ENCODE measurements at places on chromosomes 2 and 18.

DNA sequence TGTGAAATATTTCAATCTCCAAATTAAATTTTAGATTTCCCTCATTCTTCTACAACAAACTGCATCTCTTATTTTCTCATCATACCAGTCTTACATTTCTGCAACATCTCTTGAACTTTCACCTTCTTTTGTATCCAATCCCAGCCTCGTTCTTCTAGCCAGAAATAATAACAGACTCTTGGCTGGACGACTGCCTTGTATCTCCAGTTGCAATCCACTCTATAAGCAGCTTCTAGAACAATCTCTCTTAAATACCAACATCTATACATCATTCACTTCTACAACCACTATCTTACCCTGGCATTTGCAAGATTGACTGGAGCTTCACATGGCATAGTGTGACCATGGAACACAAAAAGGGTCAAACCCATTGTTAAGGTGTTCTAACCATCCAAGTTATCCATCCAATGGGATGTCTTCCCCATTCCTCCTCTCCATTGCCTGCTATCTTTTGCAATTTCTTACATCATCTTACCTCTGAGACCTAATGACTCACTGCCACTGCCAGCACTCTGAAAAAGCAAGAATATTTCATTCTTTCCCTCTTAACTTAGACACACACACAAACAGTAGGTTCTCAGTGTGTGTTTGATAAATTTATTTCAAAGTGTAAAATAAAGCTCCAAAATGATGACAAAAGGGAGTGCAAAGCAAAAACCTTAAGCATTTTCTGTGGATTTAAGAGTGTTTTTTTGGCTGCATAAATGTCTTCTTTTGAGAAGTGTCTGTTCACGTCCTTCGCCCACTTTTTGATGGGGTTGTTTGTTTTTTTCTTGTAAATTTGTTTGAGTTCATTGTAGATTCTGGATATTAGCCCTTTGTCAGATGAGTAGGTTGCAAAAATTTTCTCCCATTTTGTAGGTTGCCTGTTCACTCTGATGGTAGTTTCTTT, 145.6 kb downstream of the METTL4 start:
- DNase-seq = no peak

DNA sequence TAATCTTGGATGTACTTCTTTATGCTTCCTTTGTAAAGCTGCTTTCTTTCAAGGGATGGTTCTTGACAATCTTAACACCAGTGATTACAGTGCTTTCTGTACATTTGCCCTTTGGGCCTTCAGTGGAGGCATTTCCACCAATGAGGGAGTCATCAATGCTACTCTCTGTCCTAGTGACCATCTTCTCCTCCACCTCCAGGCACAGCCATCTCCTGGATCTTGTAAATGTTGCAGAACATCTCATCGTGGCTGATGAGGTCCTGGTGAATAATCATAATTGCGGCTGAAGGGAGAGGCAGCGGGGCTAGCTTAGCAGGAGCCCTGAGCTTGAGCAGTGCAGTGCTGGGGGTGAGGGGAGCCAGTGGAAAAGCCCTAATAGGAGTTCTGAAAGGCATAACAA, 32.5 kb downstream of the IDH1 start:
- DNase-seq = no peak

- DNase-seq = no peak
These were observed 187.7 kb upstream of the ID2 start for GRCh38 chr2:8494151-8494550.

DNA sequence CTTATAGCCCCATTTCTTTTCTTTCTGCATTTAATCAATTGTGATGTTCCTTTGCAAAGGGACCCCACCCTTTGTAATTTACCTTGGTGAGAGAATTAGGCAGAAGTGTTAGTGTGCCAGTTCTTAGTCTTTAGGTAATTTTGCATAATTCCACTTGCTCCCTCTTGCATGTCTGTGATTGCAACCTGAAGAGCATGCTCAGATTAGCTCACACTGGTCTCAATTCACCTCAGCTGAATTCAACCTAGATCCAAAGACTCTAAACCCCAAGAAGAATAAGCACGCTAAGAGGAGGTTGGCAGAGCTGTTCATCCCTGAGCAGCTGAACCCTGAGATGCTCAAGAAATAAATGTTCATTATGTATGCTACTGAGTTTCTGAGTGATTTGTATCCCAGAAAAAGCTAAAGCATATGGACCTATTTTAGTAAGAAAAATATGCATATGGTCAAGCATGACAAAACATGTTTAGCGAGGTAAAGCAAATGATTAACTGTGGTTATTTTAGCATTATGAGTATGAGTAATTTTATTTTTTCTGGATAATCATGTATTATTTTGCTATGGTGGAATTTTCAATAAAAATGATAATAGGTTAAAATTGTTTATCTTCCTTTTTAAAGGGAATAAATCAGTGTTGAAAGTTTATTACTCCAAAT, 299.2 kb upstream of the ZSWIM2 start:
- DNase-seq = no peak

DNA sequence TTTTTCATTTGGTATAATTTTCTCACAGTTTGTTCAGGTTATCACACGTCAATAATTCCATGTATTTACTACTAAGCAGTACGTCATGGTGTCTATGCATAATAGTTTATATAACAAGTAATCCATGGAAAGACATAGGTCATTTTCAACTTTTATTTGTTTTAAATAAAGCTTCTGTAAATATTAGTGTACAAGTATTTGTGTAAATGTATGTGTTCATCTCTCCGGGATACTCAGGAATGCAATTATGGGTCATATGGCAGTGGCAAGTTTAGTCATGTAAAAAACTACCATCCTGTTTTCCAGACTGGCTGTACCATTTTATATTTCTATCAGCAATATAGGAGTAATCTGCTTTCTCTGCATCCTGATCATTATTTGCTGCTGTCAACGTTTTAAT, 231.1 kb upstream of the ZNF804A start:
- DNase-seq = no peak
